Stimulated activated CD4-positive, alpha-beta T cell treated with anti-CD3 and anti-CD28 coated beads, Interleukin-15, amount 100 ng/mL, for 48 hours (primary cell): ENCODE measurements at places on chromosomes 1 and 21.

DNA sequence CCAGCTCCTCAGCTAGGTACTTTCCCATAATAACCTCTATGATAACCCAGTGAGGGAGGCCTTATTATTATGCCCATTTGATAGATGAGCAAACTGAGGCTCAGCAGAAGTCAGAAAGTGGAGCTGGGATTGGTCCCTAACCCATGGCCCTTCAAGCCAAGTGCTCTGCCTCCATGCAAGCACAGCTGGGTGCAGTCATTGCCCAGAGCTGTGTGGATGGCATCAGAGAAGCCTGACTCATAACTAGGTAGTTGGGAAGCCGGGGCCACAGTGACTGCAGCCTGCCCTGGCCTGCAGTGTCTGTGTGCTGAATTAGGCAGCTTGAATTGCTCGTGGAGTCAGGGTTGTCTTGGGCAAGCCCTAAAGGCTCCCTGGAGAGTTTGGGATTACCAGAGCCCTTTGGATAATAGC lies 89.9 kb upstream of the SLC2A1 start:
- DNase-seq: no peak

- DNase-seq: no peak
Observed at GRCh38 chr1:27517301-27517700, 27.3 kb upstream of the WASF2 start.

DNA sequence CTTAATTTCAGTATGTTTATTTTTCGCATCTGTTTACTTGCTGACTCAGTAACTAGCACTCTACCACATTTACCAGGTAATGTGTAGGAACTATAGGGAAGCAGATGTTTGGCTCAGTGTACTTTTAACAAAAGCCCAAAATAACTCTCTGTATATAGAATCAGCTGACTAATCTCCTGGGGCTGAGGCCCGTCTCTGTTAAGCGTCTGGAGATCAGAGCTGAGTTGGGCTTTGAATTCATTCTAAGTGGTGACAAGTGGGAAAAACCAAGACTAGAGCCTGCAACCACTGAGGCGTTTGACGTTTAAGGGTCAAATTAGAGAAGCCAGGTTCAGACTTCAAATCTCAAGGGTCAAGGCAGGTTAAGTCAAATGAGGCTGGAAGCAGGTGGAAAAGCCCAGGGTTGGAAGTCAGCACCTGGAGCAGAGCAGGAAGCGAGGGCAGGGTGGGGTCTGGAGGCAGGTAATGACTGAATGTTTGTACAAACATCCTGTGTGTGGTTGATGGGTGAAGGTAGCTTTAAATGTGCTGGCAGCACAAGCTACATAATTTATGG lies 56.8 kb upstream of the LYST start:
- no peak for DNase-seq

DNA sequence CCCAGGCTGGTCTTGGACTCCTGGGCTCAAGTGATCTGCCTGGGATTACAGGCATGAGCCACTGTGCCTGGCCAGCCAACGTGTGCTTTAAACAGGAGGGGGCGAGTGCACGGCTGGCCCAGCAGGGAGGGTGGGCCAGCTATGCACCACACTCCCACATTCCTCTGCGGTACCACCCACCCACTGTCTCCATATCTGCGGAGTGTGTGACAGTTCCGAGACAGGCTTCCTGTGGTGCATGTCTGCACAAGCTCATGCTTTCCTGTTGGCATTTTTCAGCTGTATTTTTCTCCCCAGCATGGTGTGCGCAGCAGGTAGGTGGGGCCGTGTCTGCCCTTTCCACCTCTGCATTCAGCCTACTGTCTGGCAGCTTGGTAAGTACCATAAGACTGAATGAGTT lies 183.3 kb downstream of the AJAP1 start:
- DNase-seq: no peak

DNA sequence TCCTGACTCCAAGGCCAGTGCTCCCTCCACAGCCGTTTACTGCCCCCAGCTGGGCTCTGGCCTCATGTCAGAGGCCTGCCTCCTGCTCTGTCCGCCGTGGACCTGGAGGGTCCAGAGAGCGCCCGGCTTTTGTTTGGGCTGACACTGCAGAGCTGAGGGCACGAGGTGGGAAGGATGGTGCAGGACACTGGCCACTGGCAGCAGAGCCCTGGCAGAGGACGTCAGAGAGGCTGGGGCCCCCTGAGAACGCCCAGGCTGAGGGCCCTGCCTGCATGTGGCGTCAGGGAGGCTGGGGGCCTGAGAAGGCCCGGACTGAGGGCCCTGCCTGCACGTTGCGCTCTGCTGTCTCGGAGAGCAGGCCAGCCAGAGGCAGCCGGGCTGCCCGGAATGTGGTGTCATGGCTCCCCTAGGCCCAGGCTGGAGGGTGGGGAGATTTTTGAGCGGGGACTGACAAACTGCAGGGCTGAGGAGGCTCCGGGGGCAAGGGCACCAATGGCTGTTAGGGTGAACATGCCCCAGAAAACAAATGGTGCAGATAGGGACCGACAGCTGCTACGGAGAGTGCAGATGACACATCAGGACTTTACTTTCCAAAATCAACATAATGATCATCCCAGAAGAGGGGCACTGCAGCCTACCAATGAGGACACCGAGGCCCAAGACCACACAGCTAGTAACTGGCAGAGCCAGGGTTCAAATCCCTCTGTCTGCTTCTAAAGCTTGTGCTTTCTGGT lies 31.7 kb downstream of the SLC66A1 start:
- DNase-seq: no peak

DNA sequence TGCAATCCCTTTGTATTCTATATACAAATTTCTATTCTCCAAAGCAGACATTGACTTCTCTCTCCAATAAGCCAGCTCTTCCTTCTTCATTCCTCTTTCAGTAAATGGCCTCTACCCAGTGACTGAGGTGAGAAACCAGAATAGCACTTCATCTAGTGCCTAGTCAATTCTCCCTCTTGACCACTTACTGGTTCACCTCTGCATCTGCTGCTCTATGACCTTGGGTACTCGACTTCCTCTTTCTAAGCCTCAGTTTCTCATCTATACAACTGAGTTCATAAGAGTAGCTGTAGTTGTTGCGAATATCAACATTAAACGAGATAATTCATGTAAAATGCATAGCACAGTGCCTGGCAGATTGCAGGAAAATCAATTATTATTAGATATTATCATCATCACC lies 12.4 kb downstream of the LYST start:
- DNase-seq: no peak

- DNase-seq: no peak
Observed at GRCh38 chr1:116498789-116499628, 71.8 kb downstream of the CD58 start.

DNA sequence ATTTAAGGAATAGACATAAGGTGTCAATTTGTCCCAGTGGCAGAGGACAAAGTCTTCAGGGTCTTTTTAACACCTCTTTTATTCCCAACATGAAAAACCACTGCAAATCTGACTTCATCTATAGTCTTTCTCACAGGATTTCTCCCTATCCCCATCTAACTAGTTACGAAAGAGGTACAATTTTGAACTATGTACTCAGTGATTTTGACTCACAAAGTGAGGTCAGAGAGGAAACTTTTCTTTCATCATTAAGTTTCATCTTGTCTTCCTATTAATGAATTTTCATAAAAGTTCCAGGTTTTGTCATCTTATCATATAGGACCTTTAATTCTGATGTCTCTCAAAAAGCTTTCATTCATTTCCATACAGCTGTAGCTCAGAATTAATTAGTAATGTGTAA lies 63.3 kb downstream of the ASH1L start:
- DNase-seq: no peak

DNA sequence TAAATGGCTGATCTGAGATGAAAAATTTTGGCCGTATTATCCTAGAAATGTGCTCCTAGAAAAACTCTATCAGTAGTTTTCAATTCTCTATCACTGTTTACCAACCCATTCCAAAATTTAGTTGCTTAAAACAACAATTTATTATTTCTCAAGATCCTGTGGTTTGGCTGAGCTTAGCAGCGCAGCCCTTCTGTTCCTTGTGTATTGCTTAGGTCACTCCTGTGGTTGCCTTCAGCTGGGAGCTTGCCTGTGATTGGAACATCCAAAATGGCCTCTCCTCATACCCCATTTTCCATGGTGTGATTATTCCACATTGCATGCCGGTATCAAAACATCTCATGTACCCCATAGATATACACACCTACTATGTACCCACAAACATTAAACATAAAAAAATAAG lies 22.8 kb upstream of the STUM start:
- DNase-seq: no peak

- no peak for DNase-seq
Observed at GRCh38 chr21:19463966-19464365, 1060.4 kb upstream of the TMPRSS15 start.

DNA sequence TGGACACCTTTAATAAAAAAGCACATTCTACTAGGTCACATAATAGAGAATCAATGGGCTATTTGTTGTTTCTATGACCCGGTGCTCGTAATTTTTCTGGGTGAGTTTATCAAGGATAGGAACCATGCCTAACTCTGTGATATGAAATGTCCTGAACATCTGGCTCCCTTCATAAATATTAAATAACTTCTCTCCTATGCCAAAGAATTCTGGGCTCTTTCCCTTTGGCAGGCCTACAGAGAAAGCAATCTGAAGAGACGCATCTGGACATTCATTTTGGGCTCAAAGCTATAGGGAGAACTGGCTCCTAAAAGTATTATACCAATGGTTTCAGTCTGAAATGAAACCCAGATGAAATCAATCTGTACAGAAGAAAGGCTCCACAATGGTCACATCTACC lies 38.8 kb upstream of the ANGPTL7 start:
- no peak for DNase-seq
